ENCODE measurements at places on chromosomes 6 and 20.

DNA sequence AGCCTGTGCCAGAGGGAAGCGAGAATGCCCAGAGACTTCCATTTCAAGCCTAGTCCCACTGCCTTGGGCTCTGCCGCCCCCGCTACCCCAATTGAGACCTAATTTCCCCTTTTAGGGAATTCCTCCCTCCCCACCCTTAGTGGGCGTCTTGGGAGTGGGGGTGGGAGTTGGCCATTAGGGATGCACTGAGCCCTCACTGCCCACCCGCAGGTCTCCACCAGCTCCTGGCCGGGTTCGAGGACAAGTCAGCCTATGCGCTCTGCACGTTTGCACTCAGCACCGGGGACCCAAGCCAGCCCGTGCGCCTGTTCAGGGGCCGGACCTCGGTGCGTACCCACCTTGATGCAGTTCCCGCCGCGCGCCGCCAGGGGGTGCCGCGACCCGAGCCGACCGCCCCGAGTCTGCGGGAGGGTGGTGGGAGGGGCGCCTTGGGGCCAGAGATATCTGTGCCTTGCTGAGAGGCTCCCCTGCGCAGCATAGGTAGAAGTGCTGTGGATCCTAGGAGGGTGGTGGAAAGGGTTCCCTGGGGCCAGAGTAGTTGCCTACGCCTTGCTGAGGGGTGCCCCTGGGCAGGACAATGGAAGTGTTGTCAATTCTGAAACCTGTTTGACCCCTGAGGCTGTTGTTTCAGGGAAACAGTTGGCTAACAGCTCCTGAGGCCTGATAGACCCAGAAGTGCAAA, 9.2 kb downstream of the ITPA start:
- no peak for DNase-seq

DNA sequence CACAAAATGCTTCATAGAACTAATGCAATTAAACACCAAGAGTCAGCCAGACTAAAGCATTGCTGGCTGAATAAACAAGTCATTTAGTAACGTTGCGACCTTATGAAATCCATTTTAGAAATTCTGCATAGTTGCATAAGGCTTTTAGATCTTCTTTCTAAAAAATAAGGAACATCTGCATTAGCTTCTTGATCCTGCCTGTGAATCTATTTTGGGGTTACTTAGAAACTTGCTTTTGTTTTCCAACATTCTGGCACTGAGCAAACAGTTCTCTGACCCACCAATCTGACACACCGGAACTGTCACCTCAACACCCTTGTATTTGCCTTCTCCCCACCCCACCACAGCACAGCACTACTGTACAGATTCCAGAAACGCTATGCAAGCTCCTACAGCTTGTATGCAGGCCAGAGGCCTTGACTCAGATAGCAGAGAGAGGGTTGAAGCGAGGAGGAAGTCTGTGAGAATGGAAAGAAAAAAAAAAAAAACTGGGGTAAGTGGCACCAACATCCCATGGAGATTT, 55.0 kb downstream of the KIF13A start:
- no peak for DNase-seq

DNA sequence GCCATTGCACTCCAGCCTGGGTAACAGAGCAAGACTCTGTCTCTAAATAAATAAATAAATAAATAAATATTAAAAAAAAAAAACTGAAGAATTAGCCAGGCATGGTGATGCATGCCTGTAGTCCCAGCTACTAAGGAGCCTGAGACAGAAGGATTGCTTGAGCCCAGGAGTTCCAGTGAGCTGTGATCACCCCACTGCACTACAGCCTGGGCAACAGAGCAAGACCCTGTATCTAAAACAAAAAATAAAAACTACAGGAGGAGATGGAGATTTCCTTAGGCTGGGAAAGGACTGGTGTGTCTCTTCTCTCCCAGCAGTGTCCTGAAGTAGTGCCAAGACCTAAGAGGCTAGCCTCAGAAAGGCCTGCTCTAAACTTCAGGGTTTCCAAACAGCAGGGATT, 8.1 kb upstream of the GTF3C6 start:
- DNase-seq: no peak

DNA sequence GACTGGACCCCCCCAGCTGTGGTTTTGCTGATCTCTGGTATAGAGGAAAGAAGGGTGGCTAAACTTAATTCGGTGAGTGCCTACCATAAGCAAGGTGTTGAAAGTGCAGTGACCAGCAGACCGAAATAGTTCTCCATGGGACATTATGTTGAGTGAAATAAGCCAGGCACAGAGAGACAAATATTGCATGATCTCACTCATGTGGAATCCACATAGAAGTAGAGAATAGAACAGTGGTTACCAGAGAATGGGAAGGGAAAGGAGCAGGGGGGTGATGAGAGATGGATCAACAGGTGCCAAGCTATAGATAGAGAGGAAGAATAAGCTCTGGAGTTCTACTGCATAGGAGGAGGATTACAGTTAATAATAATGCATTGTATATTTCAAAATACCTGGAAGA, 9.7 kb upstream of the GCNT2 start:
- DNase-seq: no peak

DNA sequence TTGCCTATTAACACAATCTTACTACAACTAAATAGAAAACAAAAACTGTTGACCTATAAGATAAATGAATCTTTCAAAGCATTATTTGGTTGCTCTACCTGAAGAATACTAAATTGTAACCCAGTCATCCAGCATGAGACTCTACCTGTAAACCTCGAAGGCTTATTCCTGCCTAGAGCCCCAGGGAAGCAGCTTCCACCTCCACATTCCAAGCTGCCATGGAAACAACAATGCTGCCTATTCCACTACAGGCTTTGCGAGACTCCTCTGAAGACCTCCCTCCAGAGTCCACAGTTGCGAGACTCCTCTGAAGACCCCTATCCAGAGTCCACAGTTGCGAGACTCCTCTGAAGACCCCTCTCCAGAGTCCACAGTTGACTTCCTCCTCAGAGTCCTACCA, 15.7 kb downstream of the GMDS start:
- no peak for DNase-seq

DNA sequence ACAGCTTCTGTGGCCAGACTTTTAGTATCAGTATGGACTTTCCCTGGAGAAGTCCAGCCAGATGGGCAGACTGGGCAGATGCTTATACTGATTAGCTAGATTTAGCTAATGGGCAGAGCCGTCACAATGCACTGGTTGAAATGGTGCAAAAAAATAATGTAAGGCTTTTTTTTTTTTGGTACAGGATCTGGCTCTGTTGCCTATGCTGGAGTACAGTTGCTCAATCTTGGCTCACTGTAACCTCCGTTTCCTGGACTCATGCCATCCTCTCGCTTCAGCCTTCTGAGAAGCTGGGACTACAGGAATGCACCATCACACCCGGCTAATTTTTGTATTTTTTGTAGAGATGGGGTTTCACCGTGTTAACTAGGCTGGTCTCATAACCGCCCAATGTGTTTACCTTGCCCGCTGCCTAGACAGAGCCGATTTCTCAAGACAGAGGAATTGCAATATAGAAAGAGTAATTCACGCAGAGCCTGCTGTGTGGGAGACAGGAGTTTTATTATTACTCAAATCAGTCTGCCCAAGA, 16.4 kb upstream of the KIFC1 start:
- no peak for DNase-seq

Data from NCI-H2107 (cell line).